Progenitor cell of endocrine pancreas (in vitro differentiated cells): ENCODE measurements at places on chromosomes 4 and X.

DNA sequence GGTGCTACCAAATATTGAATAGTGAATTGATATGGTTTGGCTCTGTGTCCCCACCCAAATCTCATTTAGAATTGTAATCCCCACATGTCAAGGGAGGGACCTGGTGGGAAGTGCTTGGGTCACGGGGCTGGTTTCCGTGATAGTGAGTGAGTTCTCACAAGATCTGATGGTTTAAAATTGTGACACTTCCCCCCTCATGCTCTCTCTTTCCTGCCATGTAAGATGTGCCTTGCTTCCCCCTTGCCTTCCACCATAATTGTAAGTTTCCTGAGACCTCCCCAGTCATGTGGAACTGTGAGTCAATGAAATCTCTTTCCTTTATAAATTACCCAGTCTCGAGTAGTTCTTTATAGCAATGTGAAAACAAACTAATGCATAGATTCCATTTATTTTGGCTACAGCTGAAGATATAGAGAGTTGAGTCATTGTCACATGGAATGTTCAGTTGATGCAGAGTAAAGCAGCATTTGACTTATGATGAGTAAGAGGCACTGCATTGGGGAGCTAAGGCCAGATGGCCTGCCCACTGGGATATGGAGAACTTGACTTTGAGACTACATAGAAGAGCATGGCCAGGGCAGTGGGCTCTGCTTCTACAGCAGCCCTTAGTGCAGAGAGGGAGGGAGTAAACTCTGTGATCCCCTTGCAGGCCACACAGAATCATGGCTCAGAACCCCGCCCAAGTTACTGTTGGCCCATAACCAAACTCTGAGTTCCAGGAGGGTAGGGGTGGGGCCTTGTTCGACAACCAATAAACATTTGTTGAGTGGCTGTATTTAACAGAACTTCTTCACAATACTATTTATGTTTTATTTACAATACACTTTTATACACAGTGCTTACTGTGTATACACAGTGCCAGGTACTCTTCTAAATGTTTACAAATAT is 34.2 kb downstream of the RAI2 start:
- H3K4me3 ChIP-seq: no peak overlapping the region
- H3K27me3 ChIP-seq: no peaks in the 10 kb centered on the region
- no peaks in the 10 kb centered on the region for H3K4me1 ChIP-seq
- DNase-seq: no peak

GRCh38 chr4:179709961-179710624 is 2267.9 kb upstream of the AGA start:
- no peak overlapping the region for H3K27ac ChIP-seq
- H3K4me3 ChIP-seq: no peak overlapping the region
- DNase-seq: no peak
- H3K4me1 ChIP-seq: peaks cover 2% of the 10 kb centered on the region
- H3K27me3 ChIP-seq: no peaks in the 10 kb centered on the region

DNA sequence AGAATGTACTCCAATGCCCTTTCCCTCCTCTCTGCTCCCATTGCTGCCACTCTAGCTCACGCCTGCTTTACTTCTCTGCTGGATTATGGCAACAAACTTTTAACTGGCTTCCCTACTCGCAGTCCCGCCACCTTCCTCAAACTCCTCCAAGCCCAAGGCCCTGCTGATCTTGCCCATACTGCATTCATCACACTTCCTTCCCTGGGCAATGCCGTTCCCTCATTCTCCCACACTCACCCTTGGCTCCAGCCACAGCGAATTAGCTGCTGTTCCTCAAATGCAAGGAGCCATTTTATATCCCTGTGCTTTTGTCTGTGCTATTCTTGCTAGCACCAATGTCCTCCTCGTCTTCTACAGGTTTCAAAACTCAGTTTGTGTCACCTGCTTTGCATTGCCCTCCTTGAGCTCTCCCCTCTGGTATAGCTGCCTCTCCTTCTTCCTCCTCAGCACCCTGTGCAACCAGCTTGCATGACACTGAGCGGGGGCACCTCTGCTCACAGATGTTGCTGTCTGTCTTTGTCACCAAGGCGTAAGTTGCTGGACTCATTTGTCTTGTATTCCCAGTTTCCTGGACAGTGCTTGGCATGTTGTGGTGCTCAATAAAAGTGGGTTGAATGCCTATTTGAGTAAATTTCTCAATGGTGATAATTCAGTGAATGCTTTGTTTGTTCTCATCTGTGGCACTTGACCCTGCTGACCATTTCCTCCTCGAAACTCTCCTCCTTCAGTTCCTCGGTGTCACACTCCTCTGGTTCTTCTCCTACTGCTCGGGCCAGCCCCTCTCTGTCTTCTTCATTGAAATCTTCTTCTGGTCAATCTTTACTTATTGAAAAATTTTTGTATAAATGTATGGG is 22.4 kb upstream of the MGST2 start:
- no peaks in the 10 kb centered on the region for H3K27me3 ChIP-seq
- peaks cover 2% of the 10 kb centered on the region for H3K36me3 ChIP-seq
- H3K27ac ChIP-seq: no peak overlapping the region
- peaks cover 8% of the 10 kb centered on the region for H3K4me1 ChIP-seq
- H3K4me3 ChIP-seq: no peak overlapping the region
- DNase-seq: no peak

GRCh38 chr4:123496421-123496820 is 99.8 kb downstream of the SPRY1 start:
- no peak overlapping the region for H3K4me3 ChIP-seq
- no peaks in the 10 kb centered on the region for H3K36me3 ChIP-seq
- H3K4me1 ChIP-seq: no peaks in the 10 kb centered on the region
- no peak overlapping the region for H3K27ac ChIP-seq
- H3K27me3 ChIP-seq: no peaks in the 10 kb centered on the region

- H3K27me3 ChIP-seq: peaks cover 8% of the 10 kb centered on the region
- peaks cover 2% of the 10 kb centered on the region for H3K4me1 ChIP-seq
These were observed 5.4 kb downstream of the PNMA6E start for GRCh38 chrX:153395613-153396319.

- H3K4me3 ChIP-seq: no peak overlapping the region
- DNase-seq: no peak
These were observed 77.9 kb downstream of the STIM2 start for GRCh38 chr4:26938516-26938915.

DNA sequence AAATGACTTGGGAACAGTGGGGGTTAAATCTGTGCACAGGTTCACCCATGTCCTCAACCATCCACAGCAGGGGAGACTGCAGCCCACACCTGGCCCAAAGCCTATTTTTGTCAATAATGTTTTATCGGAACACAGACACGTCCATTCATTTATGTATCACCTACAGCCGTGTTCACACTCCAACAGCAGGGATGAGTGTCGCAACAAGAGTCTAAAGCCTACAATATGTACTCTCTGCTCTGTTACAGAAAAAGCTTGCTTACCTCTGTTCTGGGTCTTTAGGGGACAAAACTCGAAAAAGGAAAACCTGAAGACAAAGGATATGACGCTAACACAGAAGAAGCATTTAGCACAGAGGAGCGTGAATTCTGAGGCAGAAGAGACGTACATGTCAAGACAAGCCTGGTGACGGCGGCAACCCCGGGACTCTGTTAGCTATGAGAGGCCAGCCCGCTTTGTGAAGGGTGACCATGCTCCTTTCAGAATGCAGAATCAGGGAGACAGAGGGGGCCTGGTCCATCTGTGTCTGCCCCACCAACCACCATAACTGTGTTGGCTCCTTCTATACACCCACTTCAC is 45.5 kb downstream of the AFAP1 start:
- H3K4me3 ChIP-seq: no peak overlapping the region
- H3K27me3 ChIP-seq: no peaks in the 10 kb centered on the region
- peaks cover 5% of the 10 kb centered on the region for H3K36me3 ChIP-seq
- DNase-seq: no peak
- peaks cover 12% of the 10 kb centered on the region for H3K4me1 ChIP-seq
